ENCODE measurements at places on chromosomes 12 and 14.
A peak's percentile ranks its signal among the peaks of the same experiment; 100 is the strongest.

- H3K36me3 ChIP-seq = no peaks in the 10 kb centered on the region
- H3K27ac ChIP-seq = no peak overlapping the region
Measured at GRCh38 chr14:54579621-54580020, 12.7 kb downstream of the SAMD4A start.

GRCh38 chr14:95529216-95529615, 5.6 kb upstream of the GLRX5 start:
- no peaks in the 10 kb centered on the region for H3K27me3 ChIP-seq
- H3K4me1 ChIP-seq = peaks cover 52% of the 10 kb centered on the region
- DNase-seq = no peak

- no peaks in the 10 kb centered on the region for H3K36me3 ChIP-seq
- DNase-seq = no peak
- no peaks in the 10 kb centered on the region for H3K4me1 ChIP-seq
- no peaks in the 10 kb centered on the region for H3K27me3 ChIP-seq
Measured at GRCh38 chr12:50550530-50551223, 45.9 kb downstream of the DIP2B start.

DNA sequence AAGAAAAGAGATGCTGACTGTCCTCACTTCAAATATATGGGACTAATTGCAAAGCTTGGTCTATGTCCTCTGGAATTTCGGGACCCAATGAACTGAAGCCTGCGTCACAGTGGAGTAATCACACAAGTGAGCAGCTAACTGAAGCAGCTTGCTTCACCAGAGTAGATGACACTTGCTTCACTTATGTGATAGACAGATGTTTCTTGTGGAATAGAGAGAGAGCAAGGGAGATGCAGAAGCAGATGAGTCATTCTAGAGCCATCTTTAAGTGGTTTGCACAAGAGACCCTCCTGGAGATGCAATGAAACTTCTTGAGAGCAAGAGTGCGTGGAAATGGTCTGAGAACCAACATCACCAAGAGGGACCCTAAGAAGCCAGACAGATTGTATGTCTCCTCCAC, 1537.1 kb upstream of the FLRT2 start:
- no peak overlapping the region for H3K4me3 ChIP-seq
- H3K4me1 ChIP-seq = no peaks in the 10 kb centered on the region
- DNase-seq = no peak
- no peak overlapping the region for H3K27ac ChIP-seq

DNA sequence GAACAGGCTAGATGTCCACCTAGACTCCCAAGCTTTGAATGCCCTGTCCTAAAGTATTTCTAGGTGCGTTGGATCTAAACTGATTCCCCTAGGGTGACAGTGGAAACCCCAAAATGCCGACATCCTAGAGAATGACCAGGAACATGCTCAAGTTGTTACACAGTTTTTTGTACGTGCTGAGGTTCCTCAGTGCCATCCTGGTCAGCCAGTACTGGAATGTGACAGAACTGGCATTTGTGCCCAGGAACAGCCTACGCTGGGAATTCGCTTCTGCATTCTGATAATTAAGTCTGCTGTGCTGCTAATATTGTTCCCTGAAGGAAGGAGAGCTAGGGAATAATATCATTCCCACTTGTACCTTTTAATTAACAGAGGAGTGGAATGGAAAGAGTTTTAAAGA, 40.3 kb downstream of the BORCS5 start:
- peak overlapping the region; percentile 41 for H3K27ac ChIP-seq
- no peak overlapping the region for H3K4me3 ChIP-seq
- no peak for DNase-seq

- no peak for DNase-seq
- no peak overlapping the region for H3K4me3 ChIP-seq
- no peaks in the 10 kb centered on the region for H3K36me3 ChIP-seq
- H3K27ac ChIP-seq = no peak overlapping the region
- H3K27me3 ChIP-seq = no peaks in the 10 kb centered on the region
Measured at GRCh38 chr14:73255693-73256225, 18.5 kb downstream of the PAPLN start.

- H3K4me3 ChIP-seq = no peak overlapping the region
- peaks cover 33% of the 10 kb centered on the region for H3K36me3 ChIP-seq
- no peaks in the 10 kb centered on the region for H3K27me3 ChIP-seq
- no peak for DNase-seq
Measured at GRCh38 chr14:49849213-49849847, 3.3 kb downstream of the NEMF start.

DNA sequence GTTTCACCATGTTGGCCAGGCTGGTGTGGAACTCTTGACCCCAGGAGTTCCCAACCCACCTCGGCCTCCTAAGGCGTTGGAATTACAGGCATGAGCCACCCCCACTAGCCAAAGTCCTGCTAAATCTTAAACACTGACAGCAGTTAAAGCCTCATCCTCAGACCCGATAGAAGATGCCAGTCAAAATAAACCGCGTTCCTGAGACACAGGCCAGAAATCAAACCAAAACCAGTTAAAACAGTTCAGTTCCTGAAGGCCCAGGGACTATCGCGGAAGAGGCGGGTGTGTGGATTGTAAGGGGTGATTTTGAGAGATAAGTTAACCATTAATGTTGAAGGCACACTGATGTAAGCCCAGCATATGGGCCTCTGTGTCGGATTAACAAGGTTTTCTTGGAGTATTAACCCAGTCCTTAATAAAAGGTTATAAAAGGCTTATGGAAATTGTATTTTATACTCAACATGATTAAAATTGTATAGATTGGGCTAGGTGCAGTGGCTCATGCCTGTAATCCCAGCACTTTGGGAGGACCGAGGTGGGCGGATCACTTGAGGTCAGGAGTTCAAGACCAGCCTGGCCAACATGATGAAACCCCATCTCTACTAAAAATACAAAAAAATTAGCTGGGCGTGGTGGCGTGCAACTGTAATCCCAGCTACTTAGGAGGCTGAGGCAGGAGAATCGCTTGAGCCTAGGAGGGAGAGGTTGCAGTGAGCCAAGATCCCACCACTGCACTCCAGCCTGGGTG, 18.7 kb upstream of the CDCA4 start:
- H3K27me3 ChIP-seq = no peaks in the 10 kb centered on the region
- H3K4me1 ChIP-seq = no peaks in the 10 kb centered on the region
- no peak for DNase-seq
- no peak overlapping the region for H3K27ac ChIP-seq
- H3K36me3 ChIP-seq = no peaks in the 10 kb centered on the region
- no peak overlapping the region for H3K4me3 ChIP-seq

GRCh38 chr12:69055706-69056105, 122.7 kb upstream of the CPM start:
- no peak overlapping the region for H3K27ac ChIP-seq
- peaks cover 11% of the 10 kb centered on the region for H3K4me1 ChIP-seq
- no peak overlapping the region for H3K4me3 ChIP-seq
- no peaks in the 10 kb centered on the region for H3K27me3 ChIP-seq

DNA sequence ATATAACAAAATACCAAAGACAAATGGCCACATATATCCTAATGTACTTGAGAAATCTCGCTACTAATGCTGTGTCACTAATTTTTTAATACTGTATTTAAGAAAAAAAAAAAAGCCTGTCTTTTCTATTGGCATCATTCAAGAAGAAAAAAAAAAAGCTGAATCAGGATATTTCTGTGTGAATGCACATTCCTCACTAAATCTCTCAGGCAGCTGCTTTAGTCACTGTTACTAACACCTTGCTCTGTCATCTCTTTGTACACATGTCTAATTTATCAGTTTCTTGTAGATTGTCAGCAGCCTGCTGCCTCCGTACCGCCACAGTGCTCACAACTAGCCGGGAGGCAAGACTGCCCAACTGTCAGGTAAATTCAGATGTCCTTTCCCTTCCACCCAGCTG, 32.0 kb upstream of the FGD4 start:
- no peak for DNase-seq
- no peak overlapping the region for H3K27ac ChIP-seq
- H3K4me3 ChIP-seq = no peak overlapping the region
- no peaks in the 10 kb centered on the region for H3K4me1 ChIP-seq

GRCh38 chr14:83757916-83758315, 1772.0 kb upstream of the FLRT2 start:
- H3K27me3 ChIP-seq = no peaks in the 10 kb centered on the region
- H3K36me3 ChIP-seq = no peaks in the 10 kb centered on the region
- H3K4me3 ChIP-seq = no peak overlapping the region
- DNase-seq = no peak
- no peaks in the 10 kb centered on the region for H3K4me1 ChIP-seq
- H3K27ac ChIP-seq = no peak overlapping the region

DNA sequence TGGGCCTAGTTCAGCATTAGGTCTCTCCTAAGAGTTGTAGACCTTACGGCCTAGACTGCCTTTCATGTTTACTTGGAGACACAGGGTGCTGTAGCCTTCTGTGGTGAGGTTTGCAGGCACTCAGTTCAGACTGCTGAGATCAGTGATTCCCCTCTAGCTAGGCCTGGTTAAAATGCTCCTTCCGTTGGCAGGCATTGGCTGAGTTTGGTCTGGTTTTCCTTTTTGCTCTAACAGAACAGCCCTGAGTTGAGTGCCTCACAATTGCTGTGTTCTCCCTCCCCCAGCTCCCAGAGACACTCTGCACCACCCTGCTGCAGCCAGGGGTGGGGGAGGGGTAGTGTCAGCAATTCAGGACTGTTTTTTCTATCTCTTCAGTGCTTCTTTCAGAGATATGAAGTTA, 178.9 kb upstream of the DYRK2 start:
- no peaks in the 10 kb centered on the region for H3K27me3 ChIP-seq
- H3K36me3 ChIP-seq = no peaks in the 10 kb centered on the region
- no peak overlapping the region for H3K4me3 ChIP-seq
- H3K4me1 ChIP-seq = no peaks in the 10 kb centered on the region

- no peak for DNase-seq
Measured at GRCh38 chr14:62015243-62015642, 253.0 kb downstream of the SNAPC1 start.

DNA sequence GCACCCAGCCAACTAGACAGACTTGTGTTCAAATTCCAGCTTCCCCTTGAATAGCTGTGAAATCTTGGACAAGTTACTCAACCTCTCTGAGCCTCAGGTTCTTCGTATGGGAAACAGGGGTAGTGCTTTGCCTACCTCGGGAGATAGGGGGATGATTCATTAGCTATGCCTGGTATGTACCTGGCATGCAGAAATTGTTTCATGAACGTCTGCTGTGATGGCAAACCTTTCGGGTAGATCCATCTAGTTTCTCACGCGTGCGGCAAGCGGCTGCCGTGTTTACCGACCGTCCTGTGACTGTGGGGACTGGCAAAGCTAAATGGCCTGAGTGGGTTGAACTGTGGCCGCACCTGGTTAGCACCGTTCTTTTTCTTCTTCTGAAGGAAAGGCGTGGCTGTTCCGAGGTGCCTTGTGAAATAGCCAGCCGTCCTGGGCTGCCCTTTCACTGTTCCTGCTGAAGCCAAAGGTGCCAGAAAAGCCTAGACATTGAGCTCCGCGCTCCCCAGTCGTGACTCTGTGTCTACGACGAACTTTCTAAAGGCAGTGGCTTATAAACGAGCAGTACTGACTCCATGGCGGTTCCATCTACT, 40.6 kb upstream of the MED13L start:
- H3K4me1 ChIP-seq = peaks cover 56% of the 10 kb centered on the region
- H3K4me3 ChIP-seq = peak overlapping the region; percentile 17
- no peak for DNase-seq
- H3K27ac ChIP-seq = peak overlapping the region; percentile 73

DNA sequence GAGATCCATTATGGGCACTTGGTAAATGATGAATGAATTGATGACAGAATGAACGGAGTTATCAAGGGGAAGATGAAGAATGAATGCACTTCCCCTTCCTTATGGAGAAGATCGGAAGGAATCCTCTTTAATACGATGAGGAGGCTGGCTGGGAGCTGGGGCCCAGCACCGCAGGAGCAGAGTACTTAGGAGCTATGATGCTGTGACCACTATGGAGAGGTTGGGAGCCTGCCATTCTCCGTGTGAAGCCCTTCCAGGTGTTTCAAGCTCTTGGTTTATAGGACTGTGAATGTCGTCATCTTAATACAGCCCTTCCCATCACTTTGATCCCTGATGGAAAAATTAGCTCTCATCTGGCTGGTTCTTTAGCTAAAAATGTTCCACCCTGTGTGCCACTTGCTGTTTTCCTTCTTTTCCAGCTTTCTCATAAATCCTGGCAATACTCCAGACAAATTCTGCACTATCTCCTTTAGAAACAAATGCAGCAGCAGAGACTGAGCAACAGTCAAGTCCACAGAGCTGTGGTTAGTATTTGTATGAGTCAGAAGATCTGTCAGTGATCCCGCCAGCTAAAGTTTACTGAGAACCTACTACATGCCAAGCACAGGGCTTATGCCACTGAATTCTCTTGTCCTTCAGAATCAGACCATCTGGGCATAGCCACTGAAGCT, 263.1 kb upstream of the CRY1 start:
- no peak overlapping the region for H3K4me3 ChIP-seq
- H3K27ac ChIP-seq = no peak overlapping the region
- DNase-seq = no peak
- no peaks in the 10 kb centered on the region for H3K36me3 ChIP-seq
- no peaks in the 10 kb centered on the region for H3K4me1 ChIP-seq
- no peaks in the 10 kb centered on the region for H3K27me3 ChIP-seq

DNA sequence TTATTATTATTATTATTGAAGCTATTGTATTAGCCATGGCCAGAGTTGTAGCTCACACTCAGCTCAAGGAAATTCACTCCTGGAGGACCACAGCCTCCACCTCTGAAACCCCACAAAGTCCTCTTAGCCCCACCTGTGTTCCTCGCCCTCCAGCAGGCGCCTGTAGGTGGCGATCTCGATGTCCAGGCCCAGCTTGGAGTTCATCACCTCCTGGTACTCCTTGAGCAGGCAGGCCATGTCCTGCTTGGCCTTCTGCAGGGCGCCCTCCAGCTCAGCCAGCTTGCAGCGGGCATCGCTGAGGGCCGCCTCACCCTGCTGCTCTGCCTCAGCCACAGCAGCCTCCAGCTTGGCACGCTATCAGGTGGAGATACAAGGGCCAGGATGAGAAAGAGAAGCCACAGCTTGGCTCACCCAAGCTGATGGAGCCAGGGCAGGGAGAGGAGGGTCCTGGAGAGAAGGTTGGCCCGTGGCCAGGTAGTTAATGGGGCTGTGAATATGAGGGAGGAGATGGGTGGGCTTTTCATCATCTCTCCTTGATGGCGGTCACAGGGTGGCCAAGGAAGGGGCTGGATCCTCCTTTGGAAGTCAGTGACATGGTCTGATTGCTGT, 5.1 kb downstream of the KRT85 start:
- no peak overlapping the region for H3K4me3 ChIP-seq
- H3K27ac ChIP-seq = no peak overlapping the region
- DNase-seq = no peak
- H3K27me3 ChIP-seq = no peaks in the 10 kb centered on the region
- no peaks in the 10 kb centered on the region for H3K36me3 ChIP-seq
- H3K4me1 ChIP-seq = no peaks in the 10 kb centered on the region

DNA sequence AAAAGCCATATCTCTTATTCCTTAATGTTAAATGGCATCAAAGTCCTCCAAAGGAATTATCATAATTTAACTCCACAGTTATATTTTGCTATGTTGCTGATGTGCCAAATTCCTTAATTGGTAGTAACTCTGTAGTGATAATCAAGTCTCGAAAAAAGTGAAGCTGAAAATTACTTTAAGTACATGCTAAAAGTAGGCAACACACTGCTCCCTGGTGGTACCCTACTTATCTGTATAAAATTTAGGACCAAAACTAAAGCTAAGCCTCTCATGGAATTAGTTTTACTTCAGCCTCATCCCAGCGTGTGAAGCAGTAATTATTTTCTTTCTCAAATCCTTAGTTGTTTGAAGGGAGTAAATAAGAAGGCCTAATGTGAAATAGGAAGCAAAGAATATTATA, 132.8 kb downstream of the TTLL5 start:
- no peaks in the 10 kb centered on the region for H3K27me3 ChIP-seq
- H3K27ac ChIP-seq = no peak overlapping the region
- H3K4me3 ChIP-seq = no peak overlapping the region
- no peaks in the 10 kb centered on the region for H3K4me1 ChIP-seq
- no peak for DNase-seq

- no peak for DNase-seq
- H3K36me3 ChIP-seq = no peaks in the 10 kb centered on the region
- no peak overlapping the region for H3K4me3 ChIP-seq
- no peaks in the 10 kb centered on the region for H3K4me1 ChIP-seq
- H3K27ac ChIP-seq = no peak overlapping the region
Measured at GRCh38 chr12:109387425-109388166, 39.9 kb downstream of the MYO1H start.
